ENCODE measurements at places on chromosomes 4 and X. TPM values are rescaled to one million over a fixed set of nuclear protein-coding genes. Genes with fewer than 3 reads are reported as not detected.

Gene CSN3
- total RNA-seq: not detected

Gene CT45A5
- not detected for total RNA-seq

Gene WDFY3
- total RNA-seq: 60.2 TPM

Gene RBMXL3
- not detected for total RNA-seq

Gene SPON2
- total RNA-seq: 45.4 TPM

Gene CLTRN
- not detected for total RNA-seq

Gene KLKB1
- total RNA-seq: not detected

Gene P2RY4
- 3.5 TPM for total RNA-seq

Gene TRIM75
- not detected for total RNA-seq

Gene RHOXF1
- total RNA-seq: not detected

Gene RADX
- total RNA-seq: 1.9 TPM

Gene MEPE
- total RNA-seq: not detected

Gene CDX4
- not detected for total RNA-seq

Gene XKRX
- 2.2 TPM for total RNA-seq

Gene SPACA5
- total RNA-seq: not detected

Gene F8A3
- total RNA-seq: 27.0 TPM

Gene DGAT2L6
- total RNA-seq: not detected

Gene HPGDS
- total RNA-seq: 3.5 TPM

Gene EXOC1
- 38.5 TPM for total RNA-seq

Gene GPM6B
- 7.6 TPM for total RNA-seq

Gene REPS2
- total RNA-seq: 10.8 TPM

Gene PDE5A
- 52.2 TPM for total RNA-seq

Gene CLRN2
- total RNA-seq: not detected

Gene RRH
- total RNA-seq: not detected

Gene FAM149A
- total RNA-seq: 17.8 TPM

Gene DCAF12L1
- total RNA-seq: not detected

Gene SMR3B
- total RNA-seq: not detected

Gene KIT
- total RNA-seq: 19.3 TPM

Gene LIMCH1
- 11.2 TPM for total RNA-seq

Gene SGMS2
- total RNA-seq: 75.8 TPM

Gene RS1
- total RNA-seq: not detected

Gene NAP1L3
- total RNA-seq: not detected

Gene SATL1
- not detected for total RNA-seq

Gene ASB11
- total RNA-seq: not detected

Gene CXCL10
- not detected for total RNA-seq

Gene PNMA5
- total RNA-seq: not detected

Gene SASH3
- total RNA-seq: 1.6 TPM

Gene ADH7
- total RNA-seq: not detected

Gene FANCB
- 0.68 TPM for total RNA-seq

Gene FATE1
- not detected for total RNA-seq

Gene DDIT4L
- total RNA-seq: not detected

Gene XK
- total RNA-seq: 36.3 TPM

Measured in transverse colon (tissue), 4 donors.